Activated CD4-positive, alpha-beta memory T cell treated with anti-CD3 and anti-CD28 coated beads for 36 hours (primary cell): ENCODE measurements at places on chromosomes 7 and 10. TPM values are rescaled to one million over a fixed set of nuclear protein-coding genes. Genes with fewer than 3 reads are reported as not detected.

- DNase-seq: no peak
- no peak overlapping the region for H3K27ac ChIP-seq
- H3K4me1 ChIP-seq: no peaks in the 10 kb centered on the region
- no peaks in the 10 kb centered on the region for H3K36me3 ChIP-seq
- no peaks in the 10 kb centered on the region for H3K27me3 ChIP-seq
Observed at GRCh38 chr7:124597509-124597908, 168.1 kb downstream of the GPR37 start.

DNA sequence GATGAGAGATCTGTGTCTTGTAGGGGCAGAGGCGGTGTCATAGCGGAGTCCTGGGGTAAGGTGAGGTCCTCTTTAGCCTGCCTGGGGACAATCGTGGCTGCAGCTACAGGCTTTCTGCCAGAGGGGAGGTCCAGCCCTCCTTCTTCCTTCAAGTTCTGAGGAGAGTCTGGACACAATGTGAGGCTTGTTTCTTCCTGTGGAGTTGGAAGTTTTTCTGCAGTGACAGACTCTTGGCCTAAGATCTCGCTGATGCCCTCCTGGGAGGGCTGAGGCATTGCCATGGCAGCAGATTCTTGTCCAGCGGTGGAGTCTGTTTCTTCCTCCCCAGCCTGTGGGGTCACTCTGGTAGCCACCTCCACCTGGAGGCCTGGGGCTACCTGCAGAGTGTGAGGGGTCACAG, 4.4 kb downstream of the NACAD start:
- H3K4me1 ChIP-seq: peaks cover 4% of the 10 kb centered on the region
- H3K4me3 ChIP-seq: no peak overlapping the region
- peaks cover 4% of the 10 kb centered on the region for H3K27me3 ChIP-seq
- H3K36me3 ChIP-seq: no peaks in the 10 kb centered on the region

DNA sequence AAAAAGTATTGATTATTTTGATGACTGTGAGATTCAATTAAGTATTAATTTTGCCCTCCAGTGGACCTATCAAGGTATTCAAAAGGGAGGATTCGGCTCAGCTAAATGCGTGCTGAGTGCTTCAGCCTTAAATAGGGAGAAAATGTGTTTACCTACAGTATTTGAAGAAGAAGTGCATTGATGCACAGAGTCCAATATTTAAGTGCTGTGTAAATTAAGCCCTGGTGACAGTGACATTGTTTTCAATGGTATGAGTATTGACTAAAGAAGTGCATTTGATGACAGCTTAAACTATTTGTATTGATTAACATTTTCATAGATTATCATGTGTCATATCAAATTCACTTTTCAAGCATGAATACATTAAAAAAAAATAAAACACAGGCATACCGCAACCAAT, 106.6 kb downstream of the POU6F2 start:
- no peaks in the 10 kb centered on the region for H3K4me1 ChIP-seq
- no peak for DNase-seq
- no peak overlapping the region for H3K4me3 ChIP-seq
- H3K36me3 ChIP-seq: no peaks in the 10 kb centered on the region
- H3K27ac ChIP-seq: no peak overlapping the region

- no peak for DNase-seq
- H3K27me3 ChIP-seq: no peaks in the 10 kb centered on the region
- no peaks in the 10 kb centered on the region for H3K4me1 ChIP-seq
- no peak overlapping the region for H3K4me3 ChIP-seq
Observed at GRCh38 chr10:36802490-36803153, 322.8 kb upstream of the ANKRD30A start.

Gene WNT8B
- 0.36 TPM for total RNA-seq
